ENCODE measurements at places on chromosomes 3 and 15.

DNA sequence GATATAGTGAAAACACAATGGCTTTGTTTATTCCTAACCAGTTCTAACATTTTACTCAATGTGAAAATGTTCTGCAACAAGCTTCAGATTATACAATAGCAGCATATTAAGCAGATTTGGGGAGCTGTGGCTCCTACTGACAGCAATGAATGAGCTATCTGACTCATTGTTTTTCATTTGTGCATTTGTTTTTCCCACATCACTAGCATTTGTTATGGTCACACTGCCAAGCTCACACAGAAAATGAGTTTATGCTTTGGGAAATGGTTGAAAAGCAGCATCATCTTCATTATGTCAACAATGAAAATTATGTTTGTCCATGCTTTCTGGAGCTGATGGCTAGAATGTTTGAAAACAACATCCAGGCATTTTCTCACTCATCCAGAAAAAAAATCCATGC lies 53.5 kb downstream of the ZPLD1 start:
- DNase-seq = no peak

- no peak for DNase-seq
Observed at GRCh38 chr3:171591070-171591469, 130.9 kb upstream of the TNIK start.

DNA sequence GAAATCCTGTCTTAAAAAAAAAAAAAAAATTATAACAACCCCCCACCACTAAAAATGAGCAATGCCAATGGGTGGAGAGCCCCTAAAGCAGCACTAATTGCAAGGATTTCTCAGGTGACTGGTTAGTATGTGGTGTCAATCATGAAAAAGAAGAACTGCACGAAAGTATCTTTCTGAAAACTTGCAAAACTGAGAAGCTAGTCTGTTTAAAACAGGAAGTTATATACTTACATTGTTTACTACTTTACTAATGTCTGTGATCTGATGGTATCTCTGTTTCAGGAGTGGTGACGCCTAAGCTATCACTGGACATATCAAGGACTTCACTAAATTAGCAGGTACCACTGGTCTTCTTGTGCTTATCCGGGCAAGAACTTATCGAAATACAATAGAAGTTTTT lies at the start of gene CCR3:
Gene CCR3 (plus strand): TSS at position 341 of the 400 bp plus-strand sequence. CDS start 22,699 bp downstream, outside the sequence.
- DNase-seq = no peak

DNA sequence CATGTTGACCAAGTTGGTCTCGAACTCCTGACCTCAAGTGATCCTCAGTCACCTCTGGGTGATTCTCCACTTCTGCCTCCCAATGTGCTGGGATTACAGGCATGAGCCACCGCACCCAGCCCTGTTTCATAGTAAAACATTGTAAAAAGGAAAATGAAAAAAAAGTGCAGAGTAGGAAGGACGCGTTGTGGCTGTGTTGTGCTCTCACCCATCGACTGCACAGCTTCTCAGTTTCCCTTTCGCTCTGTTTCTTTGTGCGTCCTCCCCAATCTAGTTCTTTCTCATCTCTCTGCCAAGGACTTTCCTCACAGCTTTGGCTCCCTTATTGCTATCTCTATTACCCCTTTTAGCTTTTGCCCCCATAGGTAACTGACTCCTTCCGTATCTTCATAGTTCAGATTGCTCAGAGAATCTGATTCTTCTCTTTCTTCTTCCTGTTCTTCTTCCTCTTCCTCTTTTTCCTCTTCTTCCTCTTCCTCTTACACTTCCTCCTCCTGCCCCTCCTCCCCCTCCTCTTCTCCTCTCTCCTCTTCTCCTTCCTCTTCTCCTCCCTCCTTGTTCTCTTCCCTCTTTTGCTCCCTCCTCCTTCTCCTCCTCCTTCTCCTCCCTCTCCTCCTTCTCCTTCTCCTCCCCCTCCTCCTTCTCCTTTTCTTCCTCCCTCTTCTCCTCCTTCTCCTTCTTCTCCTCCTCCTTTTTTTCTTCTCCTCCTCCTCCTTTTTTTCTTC lies 81.1 kb upstream of the VGLL4 start:
- DNase-seq = no peak

DNA sequence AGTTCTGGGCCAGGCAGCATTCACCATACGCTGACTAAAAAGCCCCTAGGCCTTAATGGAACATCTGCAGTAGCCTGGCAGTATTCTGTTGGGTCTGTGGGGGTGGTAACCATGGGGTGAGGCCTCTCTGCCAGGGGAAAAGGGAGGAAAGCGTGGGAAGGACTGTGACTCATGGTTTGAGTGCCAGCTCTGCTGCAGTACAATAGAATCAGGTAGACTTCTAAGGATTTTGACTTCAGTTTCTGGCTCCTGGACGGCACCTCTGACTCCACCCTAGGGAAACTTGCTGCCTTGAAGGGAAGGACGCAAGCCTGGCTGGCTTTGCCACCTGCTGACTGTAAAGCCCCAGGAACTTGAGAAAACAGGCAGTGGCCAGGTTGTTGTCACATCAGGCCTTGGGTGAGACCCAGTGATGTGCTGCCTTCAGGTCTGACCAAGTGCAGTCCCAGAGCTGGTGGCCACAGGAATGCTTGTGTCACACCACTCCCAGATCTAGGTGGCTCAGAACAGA lies 148.6 kb downstream of the SUCNR1 start:
- no peak for DNase-seq

- no peak for DNase-seq
Observed at GRCh38 chr15:100202309-100202960, 139.3 kb downstream of the ADAMTS17 start.

DNA sequence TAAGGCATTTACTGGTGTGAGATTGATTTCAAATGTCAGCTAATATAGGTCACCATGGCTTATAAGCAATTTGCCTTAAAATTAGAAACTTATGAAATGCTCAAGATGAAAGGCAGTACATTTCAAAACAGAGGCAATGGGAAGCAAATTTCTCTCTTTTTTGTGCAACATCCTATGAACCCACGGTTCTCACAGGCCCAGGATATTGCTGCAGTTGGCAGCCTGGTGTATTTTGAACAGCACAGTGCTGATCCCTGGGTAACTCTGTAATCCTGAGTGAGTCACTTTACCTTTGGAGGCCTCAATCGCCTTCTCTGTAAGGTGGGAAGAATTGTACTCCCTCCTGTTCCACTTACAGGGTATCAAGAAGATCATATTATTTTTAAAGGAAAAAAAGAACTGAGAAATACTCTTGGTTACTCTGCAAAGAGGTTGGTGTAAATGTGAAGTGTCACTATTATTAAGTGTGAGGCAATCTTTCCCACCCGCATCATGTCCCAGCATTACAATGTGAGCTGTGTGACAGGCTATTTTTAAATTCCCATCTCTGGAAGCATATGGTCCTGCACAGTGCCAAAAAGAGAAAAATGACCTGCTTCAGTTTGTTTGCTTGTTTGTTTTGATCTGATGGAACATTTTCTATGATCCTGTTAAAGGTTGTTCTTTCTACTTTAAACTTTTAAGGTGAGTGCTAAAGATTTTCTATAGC lies 190.1 kb upstream of the LPP start:
- no peak for DNase-seq

GRCh38 chr3:104101736-104102135 lies 1265.0 kb upstream of the ALCAM start:
- no peak for DNase-seq

DNA sequence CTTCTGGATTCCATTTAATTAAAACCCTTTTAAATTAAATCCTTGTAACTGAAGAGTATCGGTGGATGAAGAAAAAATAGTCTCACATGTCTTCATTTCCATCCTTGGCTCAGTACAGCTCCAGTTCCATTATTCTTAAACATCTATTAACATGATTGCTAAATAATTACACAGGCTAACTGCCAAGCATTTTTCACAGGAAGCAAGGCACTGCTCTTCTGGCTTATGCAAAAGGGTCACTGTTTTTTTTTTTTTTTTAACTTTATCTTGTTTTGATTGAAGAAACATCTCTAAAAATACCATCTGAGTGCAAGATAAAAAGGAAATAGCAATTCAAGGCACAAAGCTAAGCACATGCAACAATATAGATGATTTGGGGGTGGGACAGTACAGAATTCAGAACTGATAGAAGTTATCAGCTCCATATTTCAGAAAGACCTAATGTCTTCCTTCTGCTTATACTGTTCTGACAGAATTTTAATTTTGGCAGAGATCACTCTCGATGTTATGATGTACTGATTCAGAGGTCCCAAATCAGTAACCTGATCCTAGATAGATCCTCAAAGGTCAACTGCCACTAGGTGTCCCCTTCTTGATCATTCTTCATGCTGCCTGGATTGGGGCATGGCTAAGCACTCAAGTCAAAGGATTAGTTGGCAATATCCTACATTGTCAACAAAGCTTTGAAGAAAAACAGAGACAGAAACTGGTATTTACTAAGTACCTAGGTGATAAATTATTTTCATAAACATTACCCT lies 57.8 kb upstream of the ACTC1 start:
- DNase-seq = no peak

GRCh38 chr3:102059145-102059943 lies 210.0 kb downstream of the NFKBIZ start:
- DNase-seq = no peak

DNA sequence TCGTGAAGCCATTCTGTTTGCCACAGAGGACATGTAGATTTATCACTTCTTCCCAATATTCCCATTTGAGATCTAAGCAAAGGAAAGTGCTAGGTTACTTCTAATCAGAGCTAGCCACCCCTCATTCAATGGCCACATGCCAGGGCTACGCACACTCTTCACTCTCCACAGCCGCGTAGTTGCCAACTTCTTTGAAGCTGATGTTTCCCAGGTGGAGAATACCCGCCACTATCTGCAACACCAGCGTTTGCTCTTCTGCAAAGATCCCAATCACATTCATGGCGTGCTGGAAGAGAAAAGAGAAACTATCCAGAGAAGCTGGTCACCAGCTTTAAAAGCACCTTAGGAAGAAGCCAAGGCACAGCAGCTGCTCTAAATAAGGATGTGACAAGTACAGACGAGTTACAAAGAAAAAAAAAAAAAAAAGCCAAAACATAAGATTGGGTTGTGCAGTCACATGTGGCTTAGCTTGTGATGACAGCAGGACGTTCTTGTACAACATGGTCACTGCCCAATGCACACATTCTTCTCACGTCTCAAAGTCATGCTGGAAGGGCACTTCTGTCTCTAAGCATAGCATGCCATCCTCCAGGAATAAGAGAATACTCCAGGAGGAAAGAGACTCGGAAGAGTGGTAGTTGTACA lies 16.4 kb downstream of the LDHAL6B start:
- no peak for DNase-seq

DNA sequence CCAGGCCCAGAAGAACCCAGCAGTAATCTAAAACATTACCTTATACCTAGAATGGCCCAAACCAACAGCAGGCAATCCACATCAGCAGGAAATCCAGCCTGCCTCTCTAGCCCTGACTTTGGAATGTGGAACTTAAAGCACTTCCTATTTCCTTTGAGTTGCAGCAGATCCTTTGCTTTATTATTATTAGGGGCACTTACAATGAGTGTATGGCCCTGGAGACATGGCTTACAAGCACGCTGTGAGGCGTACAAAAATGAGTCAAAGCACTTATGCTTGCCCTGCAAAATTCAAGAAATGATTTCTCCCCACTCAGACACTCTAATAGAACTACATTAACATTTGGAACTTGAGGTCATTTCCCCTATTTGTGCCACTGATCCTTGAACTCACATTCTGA lies 9.5 kb upstream of the KNSTRN start:
- DNase-seq = no peak

DNA sequence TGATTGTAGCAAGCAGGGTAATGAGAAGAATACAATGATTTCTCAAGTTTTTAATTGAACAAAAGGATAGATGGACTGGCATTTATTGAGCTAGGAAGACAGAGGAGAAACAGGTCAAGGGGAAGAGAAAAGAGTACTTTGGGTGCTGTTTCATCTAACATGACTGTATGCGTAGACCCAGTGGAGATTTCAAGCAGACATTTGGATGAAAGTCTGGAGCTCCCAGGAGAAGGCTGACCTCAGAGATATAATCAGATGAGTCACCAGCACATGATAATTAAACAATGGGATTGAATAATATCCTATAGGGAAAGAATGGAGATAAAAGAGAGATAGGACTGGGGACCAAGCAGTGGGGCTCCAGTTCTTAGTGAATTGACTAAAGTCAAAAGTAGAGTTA lies 194.9 kb downstream of the ARRDC4 start:
- DNase-seq = no peak

GRCh38 chr15:97995881-97996603 lies 35.5 kb downstream of the ARRDC4 start:
- DNase-seq = no peak
